HFFc6 (cell line): ENCODE measurements at places on chromosomes 2 and 18. TPM values are rescaled to one million over a fixed set of nuclear protein-coding genes. Genes with fewer than 3 reads are reported as not detected.

RAMP1 gene
- 0.34 to 1.2 TPM (median 0.85 TPM) in 3 replicates for total RNA-seq

SLC11A1 gene
- total RNA-seq: 0.10 and 0.11 TPM in 2 replicates

ACVR1C gene
- total RNA-seq: 0.02 to 0.12 TPM in 2 of 3 replicates, not detected in the other

DNA sequence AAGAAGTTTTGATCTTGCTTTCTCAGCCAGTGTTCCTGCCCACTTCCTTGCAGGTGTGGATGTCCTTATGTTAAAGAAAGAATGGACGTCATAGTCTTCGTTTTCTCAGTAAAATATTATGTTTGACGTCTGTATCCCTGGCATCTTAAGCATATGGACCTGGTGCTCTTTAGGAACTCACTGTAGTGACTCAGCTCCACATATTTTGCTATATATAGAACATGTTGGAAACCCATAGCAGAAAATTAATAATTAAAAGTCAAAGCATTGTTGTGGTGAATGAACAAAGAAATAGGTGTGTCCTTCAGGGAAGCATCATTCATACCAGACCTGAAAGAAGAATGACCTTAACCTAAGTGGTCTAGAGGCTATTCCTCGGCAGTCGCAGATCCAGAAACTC lies 196.1 kb downstream of the MCFD2 start:
- peak; percentile 29 for DNase-seq

- DNase-seq: peak; percentile 40
These were observed 48.8 kb downstream of the TCF4 start for GRCh38 chr18:55539240-55539639.

GRCh38 chr2:53913721-53914120 lies 54.0 kb upstream of the GPR75 start:
- DNase-seq: peak; percentile 25

- DNase-seq: no peak
These were observed 80.6 kb upstream of the VRK2 start for GRCh38 chr2:57965961-57966360.

DNA sequence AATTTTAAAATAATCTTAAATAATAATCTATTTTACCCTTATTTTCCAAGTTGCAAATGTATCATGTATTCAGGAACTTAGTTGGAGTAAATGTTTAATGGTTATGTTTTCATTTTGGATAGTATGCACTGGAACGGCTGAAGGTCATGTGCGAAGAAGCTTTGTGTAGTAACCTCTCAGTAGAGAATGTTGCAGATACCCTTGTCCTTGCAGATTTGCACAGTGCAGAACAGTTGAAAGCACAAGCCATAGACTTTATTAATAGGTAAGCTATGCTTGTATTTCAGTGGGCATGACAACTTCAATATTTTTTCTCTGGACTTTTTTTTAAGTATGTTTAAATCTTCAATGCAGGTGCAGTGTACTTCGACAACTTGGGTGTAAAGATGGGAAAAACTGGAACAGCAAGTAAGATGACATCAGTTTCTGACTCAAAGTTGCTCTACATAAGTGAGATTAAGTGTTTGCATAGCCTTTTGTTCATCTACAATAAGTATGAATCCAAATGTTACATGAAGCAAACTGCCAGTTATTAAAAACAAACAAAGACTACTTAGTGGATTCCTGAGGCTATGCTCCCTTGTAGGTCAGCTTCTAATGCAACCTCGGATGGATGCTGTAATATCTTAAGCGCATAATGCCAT lies 63.1 kb downstream of the SPOPL start:
- DNase-seq: no peak

DNA sequence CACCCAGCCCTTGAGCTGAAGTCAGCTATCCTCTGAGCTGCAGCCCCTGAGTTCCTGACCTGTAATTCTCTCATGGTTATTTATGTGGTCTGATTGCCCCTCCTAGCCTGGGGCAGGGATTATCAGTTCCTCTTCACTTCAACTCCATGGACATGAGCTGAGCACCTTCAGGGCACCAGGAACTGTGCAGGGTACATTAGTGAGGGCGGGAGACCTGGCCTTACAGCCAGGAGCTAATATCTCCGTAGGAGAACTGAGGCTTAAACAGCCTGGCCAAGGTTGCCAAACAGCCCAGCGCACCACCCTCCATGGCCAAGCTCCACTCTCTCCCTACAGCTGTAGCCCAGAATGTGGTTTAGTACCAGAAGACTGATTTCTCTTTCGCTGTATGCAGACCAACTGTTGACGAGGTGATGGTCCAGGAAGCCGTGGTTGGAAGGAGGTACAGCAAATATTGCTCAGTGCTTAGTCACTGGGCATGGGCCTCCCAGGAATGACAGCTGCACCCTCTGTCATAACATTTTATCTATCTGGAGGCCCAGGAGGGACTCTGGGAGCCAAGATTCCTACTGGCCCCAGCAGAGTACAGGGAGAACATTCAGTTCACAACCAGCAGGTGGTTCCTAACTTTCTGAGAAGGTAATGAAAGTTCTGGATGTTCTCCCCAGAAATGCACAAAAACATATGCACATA lies 228.7 kb upstream of the SIX2 start:
- DNase-seq: peak; percentile 81

GRCh38 chr2:231680285-231680991 lies 27.9 kb upstream of the PTMA start:
- no peak for DNase-seq

DNA sequence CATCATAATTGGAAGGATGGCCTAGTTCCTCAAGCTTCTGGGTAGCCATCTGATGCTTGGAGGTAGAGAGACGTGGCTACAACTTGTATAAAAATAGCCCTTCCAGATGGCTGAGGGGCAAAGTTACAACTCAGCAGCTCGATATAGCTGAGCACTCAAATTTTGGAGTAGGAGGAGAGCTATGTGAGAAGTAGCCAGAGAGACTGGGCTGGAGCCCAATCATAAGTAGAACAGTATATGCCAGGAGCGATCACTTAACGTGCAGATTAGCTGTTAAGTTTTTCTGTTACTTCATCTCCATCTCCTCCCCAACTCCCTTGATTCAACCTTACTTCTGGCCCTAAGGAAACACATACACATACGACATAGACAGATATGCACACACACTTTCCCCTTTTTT lies 28.8 kb downstream of the CNRIP1 start:
- DNase-seq: no peak

- peak; percentile 97 for DNase-seq
These were observed 28.8 kb downstream of the STEAP3 start for GRCh38 chr2:119252186-119253113.

DNA sequence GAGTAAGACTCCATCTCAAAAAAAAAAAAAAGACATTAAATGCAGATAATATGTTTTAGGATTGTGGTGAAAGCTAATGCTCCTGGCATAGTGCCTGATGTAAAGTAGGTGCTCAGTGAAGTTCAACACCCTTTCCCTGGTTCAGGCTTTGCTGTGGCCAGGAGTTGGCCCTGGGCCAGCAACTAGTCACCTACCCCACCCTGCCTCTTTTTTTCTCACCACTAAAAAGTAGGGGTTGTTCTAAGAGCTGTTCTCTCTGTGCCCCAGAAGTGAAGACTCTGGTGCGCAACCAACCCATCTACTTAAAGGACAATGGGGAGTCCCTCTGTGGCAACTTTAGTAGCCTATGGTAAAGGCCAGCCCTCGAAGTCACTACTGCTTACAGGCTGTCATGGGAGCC lies 75.9 kb downstream of the DNMT3A start:
- DNase-seq: no peak

DNA sequence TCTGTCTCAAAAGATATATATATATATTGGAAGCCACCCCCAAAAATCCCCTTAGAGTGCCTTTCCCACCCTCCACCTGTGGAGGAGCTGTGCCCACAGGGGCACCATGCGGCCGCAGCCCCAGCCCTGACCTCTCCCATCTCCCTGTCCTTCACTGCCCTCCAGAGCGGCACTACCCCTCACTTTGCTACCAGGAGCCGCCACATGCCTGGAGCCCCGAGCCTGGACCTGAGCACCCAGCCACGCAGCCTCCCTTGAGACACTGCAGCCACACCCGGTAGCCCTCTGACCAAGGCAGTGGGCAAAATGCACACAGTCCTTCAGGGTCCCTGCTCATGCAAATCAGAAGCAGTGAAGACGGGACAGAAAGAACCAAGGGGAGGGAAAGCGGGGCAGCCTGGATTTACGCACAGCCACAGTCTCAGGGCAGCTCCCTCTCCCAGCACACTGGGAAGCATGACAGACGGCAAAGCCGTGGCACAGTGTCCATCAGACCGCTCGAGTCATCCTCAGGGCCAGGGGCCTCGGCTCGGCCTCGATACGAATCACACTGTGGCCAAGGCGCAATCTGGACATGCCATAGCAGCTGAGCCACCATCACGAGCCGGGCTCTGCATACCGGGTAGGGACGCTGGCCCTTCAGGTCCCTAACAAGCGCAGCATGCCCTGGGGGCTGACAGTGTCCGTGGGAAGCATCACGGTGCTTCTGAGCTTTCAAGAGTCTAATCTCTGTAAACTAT lies 10.1 kb downstream of the HDAC4 start:
- DNase-seq: no peak

DNA sequence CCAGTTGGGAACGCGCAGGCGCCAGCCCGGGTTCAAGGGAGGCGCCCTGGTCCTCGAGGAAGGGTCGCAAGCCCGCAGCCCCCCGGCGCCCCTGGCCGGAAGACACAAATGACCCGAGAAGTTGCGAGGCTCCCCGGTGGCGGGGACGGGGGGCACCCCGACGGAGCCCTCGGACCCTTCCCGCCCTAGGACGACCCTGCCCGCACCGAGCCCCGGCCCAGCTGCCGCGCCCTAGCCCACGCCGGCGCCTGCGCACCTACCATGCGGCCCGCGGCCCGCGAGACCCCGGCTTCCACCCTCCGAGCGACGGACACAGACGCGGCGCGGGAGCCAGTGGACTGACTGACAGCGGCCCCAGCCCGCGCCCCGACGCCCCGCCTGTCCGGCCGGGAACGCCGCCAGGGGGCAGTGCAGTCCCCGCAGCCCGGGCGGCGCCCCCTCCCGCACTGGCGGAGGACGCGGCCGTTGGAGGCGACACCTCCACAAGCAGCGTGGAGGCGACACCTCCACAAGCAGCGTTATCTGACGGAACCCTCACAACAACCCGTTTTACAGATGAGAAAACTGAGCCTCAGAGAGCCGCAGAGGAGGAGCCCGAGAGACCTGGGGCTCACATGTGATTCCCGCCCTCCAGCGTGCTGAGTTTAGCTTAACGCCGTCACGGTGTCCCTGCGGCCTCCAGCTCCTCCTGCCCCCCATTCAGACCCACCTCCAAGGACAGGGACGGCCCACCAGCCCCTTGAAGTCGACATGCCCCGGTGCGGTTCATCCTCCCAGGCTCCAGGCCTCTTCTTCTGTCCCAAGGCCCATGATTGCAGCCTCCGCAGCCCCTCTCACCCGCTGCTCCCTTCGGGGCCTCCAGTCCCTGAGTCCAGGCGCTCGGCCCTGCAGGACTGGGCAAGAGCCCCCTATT lies at the start of gene NMUR1:
TSS of gene NMUR1 (minus strand) at position 347 of the 913 bp plus-strand sequence. CDS start at position 263, 84 bp downstream.
- DNase-seq: no peak

DNA sequence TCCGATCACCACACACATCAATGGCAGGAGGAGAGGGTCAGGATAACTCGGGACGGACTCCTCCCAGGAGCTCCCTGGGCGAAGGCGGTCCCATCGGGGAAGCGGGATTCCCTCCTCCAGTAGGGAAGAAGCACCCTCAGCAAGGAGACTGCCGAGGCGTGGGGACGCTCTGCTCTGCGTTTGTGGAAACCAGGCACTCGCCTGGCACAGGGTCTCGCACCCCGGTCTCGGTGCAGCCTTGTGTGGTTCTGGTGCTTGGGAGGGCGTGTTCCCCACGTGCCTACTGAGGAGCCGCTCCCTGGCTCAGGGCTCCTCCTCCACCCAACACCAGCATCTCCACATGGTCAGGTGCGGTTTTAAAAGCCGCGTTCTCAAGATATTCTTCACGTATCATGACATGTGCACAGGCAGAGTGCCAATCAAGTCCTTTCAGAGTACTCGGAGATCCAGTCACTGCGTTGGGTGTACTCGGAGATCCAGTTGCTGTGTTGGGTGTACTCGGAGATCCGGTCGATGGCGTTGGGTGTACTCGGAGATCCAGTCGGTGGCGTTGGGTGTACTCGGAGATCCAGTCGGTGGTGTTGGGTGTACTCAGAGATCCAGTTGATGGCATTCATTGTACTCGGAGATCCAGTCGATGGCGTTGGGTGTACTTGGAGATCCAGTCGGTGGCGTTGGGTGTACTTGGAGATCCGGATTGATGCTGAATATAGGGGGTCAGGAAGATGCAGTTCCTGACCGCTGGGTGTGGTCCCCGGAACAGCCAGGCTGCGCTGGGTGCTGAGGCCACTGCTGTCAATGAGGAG lies 117.5 kb downstream of the RTP5 start:
- DNase-seq: no peak

DNA sequence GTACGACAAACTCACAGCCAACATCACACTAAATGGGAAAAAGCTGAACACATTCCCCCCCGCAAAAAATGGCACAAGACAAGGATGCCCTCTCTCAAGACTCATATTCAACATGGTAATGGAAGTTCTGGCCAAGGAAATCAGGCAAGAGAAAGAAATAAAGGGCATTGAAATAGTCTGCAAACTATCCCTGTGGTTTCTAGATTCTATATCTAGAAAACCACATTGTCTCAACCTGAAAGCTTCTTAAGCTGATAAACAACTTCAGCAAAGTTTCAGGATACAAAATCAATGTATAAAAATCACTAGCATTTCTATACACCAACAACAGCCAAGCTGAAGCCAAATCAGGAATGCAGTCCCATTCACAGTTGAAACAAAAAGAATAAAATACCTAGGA lies 294.6 kb upstream of the CYP26B1 start:
- DNase-seq: no peak

DNA sequence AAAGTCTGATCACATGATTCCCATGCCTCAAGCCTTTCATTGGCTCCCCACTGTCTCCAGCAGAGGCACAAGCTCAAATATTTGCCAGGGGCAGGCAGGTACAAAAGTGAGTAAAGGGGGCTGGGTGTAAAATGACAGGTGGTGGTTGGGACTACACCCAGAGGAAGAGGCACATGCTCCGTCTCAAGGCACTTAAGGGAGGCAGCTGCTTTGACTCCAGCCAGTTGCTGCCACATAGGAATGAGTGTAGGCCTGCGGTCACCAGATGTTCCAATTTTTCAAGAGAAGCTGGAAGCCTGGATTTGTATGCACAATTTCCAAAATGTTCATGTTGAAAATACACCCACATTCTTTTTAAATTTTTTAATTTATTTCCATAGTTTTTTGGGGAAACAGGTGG lies 164.4 kb downstream of the UPP2 start:
- DNase-seq: no peak

DNA sequence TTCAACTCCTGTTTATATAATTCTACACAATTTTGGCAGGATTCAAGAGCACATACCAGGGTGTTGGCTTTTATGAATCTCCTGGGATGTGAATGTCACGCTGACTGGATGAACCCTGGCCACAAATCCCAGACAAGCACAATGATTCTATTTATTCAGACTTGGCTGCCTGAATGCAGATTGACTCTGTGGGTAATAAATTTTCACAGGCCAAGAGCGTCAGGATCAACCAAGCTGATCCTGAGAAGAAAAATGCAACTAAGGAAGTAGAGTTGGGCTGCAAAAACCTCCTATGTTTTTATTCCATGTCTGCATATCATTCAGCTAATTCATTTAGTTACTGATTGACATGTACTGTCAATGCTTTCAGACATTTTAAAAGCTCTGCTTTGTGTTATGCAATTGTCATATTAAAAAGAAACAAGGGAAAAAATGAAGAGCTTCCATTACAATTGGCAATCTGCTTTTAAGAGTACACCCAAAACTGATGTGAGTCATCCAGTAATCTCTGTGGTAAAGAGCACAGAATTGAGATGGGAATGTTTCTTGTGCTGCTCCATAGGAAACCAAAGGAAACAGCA lies 173.0 kb upstream of the REV1 start:
- peak; percentile 52 for DNase-seq
